Stimulated activated memory B cell treated with anti-CD40 and anti-IgM and Interleukin-4, amounts not matched to agents 10 μg/mL and 1 μg/mL and 100 μg/mL, for 72 hours (primary cell): ENCODE measurements at places on chromosomes 12 and 14.

- ATAC-seq, result no peak
These were observed 630.8 kb downstream of the AACS start for GRCh38 chr12:125696054-125696453.

DNA sequence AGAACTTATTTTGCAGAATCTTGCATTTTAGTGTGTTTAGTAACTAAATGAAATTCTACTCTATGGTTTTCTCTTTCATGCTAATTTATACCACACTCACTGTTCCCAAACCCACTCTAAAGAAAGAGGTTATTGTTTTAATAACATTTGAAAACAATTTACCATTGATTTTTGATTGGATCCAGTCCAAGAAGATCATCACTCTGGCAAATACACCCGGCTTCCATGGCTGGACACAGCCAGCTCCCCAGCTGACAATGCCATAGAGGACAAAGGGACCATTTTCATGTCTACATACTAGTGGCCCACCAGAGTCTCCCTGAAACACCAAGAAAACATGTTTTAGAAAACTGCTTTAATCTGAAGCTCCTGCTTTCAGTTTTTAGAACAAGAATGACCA is 42.4 kb downstream of the OVCH1 start:
- no peak for ATAC-seq

DNA sequence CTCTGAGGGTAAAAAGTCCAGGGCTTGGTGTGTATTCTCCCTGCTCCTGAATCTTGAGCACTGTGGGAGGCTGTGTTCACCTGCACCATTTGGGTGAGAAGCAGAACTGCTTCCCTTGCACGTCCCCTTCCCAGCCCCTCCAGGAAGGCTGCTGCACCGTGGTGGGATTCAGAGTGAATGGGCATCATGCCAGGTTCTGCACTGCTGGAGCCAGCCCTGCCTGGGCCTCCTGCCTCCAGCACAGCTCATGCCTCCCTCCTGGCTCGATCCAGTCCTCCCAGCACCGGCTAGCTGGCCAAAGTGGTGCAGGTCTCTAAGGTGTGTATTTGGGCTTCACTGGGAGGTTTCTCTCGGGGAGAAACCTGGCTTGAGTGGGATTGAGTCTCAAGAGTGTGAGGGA is 54.9 kb downstream of the ANKRD9 start:
- no peak for ATAC-seq

GRCh38 chr12:124655048-124655697 is 87.8 kb upstream of the NCOR2 start:
- no peak for ATAC-seq

DNA sequence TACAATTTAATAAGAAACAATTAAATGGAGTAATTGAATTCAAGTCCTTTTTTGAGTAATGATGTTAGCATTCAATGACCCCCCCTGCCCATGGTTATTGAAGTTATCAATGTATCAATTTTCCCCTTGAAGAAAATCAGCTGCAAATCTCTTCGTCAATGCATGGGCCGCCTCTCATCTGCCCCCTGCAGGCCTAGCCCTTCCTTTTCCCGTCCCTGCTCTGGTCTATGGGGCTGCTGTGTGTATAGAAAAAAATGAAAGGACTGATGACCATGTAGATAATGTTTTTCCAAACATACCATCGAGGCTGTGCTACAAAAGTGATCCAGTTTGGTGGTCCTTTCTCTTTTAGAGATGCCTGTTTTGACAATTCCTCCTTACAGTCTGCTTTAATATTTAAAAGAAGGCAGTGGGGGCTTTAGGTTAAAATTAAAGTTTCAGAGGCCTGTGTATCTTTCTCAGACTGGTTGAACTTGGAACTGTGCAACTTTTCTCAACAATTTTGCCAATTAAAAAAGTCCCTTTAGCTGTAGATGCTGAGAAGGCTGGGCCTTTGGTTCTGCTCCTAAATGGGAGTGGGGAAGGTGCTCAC is 98.4 kb downstream of the APAF1 start:
- ATAC-seq, result no peak

- no peak for ATAC-seq
These were observed 5.3 kb downstream of the OR4N5 start for GRCh38 chr14:20143911-20144310.

- ATAC-seq, result no peak
These were observed 15.4 kb downstream of the RASAL1 start for GRCh38 chr12:113119980-113120669.

DNA sequence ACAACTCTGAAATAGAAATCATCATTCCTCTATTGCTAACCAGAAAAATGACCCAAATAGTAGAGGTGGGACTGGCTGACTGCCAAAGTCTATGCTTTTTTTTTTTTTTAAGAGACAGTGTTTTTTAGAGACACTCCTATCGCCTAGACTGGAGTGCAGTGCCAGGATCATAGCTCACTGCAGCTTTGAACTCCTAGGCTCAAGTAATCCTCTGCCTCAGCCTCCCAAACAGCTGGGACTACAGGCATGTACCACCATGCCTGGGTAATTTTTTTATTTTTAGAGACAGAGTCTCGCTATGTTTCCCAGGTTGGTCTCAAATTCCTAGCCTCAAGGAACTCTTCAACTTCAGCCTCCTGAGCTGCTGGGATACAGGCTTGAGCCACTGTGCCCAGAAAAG is 19.2 kb downstream of the NR2C1 start:
- no peak for ATAC-seq

GRCh38 chr12:107435520-107435919 is 250.1 kb upstream of the PWP1 start:
- ATAC-seq, result no peak

- no peak for ATAC-seq
These were observed 9.4 kb downstream of the DHX37 start for GRCh38 chr12:124979568-124979967.

- ATAC-seq, result no peak
These were observed 279.9 kb upstream of the FAR2 start for GRCh38 chr12:28869197-28869596.

- no peak for ATAC-seq
These were observed 212.2 kb downstream of the KIF26A start for GRCh38 chr14:104350463-104351185.

GRCh38 chr12:11853126-11853525 is 203.7 kb downstream of the ETV6 start:
- no peak for ATAC-seq

- no peak for ATAC-seq
These were observed 640.3 kb downstream of the SLC6A15 start for GRCh38 chr12:84272324-84272723.

DNA sequence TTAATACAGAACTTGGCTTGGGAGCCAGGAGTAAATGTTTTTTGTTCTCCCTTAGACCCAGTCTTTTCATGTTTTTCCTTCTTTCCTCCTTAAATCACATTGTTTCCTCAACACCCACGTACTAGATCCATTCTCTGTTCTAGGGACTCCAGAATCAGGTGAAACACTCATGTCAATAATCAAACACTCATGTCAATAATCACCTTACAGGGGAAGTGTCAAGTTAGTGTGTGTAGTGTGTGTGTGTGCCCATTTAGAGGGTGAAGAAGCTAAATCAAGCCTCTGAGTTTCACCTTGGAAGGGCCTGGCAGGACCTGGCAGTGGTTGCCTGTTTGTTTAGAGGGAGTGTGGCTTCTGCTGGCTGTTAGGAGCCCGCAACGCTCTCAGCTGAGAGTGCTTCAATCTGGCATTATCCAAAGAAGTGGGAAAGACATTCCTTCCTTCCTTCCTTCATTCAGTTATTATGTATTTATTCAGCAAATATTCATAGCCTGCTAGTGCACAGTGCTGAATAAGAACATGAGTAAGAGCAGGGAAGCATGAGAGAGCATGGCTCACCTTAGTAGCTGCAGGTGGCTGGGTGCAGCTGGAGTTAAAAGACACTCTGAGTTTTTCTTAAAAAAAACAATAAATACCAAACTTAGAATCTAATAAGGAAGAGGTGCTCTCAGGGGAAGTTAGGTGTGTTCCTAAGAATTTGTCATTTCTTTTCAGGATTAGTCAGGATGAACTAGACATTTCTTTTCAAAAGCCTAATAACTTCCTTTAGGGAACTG is 17.6 kb upstream of the EID3 start:
- ATAC-seq, result peak; percentile 45

DNA sequence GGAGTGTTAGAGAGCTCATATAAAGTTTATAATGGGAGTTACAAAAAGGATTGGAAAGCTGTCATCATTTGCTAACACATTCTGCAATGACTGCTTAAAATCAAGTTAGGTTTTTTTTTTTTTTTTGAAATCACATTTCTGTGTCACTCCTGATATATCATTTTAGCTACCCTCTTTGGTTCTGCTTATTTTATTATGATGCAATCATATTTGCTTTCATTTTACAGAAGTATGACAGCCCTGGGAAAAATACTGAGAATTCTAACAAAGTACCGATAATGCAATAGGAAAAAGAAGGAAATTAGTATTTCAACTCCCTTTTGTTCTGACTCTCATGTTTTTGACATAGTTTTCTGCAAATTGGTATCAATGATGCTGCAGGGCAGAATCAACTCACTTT is 71.6 kb upstream of the MDGA2 start:
- ATAC-seq, result no peak

DNA sequence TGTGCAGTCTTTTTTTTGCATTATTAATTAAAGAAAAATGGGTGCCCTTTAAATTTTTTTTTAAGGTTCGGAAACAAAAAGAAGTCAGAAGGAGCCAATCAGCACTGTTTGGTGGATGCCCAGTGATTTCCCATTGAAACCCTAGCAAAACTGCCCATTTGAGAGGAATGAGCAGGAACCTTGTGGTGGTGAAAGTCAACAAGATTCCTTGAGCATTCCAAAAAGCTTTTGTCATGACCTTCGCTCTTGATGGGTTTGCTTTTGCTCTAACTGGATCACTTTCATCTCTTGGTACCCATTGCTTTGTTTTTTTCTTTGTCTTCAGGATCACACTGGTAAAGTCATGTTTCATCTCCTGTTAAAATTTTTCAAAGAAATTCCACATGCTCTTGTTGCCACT is 54.1 kb downstream of the ADIPOR2 start:
- ATAC-seq, result no peak

DNA sequence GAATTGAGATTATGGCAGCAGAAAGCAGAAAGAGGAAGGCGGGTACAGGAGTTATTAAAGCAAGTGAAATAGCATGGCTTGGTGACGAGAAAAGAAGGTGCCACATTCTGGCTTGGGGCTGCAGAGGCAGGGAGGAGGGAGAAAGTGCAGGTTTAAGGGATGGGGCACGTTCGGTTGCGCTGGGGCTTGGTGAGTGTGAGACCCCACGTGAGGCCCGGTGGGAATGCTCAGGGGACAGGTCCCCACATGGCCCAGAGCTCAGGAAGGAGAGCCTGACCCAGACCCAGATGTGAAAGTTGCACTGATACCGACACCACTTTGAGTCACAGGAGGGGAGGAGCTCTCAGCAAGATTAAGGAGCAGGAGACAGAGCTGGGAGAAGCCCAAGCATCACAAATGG is 187.1 kb downstream of the PIWIL1 start:
- ATAC-seq, result no peak

GRCh38 chr12:100393200-100393599 is 36.3 kb downstream of the SLC17A8 start:
- ATAC-seq, result no peak

GRCh38 chr12:69545081-69545480 is 40.2 kb upstream of the CCT2 start:
- ATAC-seq, result no peak

- ATAC-seq, result no peak
These were observed 16.1 kb downstream of the EML1 start for GRCh38 chr14:99809360-99809759.

DNA sequence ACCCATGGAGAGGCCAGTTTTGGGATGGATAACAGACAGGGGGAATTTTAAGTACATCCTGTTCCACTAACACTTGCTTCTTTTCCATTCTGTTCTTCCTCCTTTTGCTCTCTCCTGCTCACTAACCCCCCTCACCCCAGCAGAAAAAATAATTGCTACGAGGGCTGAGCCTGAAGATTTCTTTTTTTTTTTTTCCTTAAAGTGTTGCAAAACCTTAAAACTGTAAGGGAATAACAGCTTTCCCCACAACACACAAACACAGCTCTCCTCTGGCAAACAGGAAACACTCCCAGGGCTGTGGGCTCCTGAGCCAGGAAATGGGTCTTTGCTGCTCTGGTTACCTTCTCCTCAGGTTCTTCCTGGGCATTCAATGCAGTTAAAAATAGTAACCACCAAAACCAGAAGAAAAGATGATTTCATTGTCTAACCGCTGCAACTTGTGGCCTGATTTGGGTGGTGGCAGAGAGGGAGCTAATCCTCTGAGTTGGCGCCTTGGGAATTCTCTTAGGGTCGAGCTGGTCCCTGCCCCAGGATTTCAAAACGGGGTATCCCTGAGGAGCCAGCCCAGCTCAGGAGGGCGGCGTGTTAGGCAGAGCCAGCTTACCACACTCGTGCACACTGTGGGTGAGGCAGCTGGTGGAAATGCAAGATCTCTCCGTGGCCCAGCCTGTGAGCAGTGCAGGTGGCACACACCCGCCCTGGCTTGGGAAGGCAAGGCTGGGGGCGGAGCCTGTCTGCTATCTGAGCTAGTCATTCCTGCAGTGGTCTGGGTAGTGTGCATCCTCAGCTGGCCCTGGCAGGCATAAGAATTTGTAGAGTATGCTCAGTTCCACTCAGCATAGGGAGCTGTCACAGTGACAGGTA is 17.1 kb upstream of the EMP1 start:
- ATAC-seq, result peak; percentile 87

GRCh38 chr14:49769581-49770211 is 1.7 kb downstream of the KLHDC2 start:
- no peak for ATAC-seq

DNA sequence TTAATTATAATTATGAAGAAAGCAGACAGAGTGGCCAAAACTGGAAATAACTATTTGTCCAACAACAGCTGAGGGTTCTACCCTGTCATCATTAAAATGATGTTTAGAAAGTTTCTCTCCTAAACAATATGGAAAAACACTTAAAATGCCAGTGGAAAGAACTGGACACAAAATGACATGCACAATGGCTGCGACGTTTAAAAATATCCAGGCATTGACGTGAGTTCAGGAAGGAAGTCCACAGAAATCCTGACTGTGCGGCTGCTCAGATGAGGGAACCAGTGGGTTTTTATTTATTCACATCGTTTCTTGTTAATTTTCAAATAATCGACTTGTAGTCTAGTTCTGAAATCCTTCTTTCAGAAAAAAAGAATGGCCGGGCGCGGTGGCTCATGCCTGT is 58.3 kb downstream of the CCNK start:
- ATAC-seq, result no peak

DNA sequence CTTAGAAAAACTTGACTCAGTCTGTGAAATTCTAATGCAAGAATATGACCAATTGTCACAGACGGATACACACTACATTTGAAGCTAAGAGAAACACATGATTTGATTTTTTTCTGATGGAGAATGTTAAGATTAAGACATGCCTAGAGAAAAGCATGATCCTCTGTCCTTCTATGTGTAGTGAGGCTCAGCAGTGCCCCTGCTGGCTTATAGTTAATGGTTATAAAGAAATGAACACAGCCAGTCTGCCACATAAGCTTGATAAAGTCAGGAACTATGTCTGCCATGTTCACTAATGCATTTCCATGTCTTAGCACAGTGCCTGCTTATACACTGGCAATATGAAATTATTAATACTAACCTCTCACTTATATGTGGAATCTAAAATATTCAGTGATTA is 168.1 kb upstream of the DAAM1 start:
- no peak for ATAC-seq

DNA sequence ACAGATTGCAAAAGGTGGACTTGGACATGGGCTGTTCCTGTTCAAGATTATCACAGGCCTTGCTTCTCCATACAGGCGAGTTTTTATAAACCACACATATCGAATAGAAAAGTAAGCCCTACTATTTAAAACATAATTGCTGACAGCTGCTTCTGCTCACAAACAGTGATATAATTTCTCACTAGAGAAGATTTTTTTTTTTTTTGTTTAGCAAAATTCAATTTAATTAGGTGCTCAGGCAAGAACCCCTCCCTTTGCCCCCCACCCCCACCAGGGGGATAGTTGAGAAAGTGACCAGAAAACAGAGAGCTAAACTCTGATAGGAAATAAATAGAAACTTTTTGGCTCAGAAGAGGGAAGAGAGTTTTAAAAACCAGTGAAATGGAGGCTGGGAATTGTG is 132.8 kb upstream of the CRY1 start:
- ATAC-seq, result no peak
